ENCODE measurements at places on chromosomes 2 and 18.

- no peak for ATAC-seq
Measured at GRCh38 chr2:66013456-66013855, 421.5 kb upstream of the MEIS1 start.

DNA sequence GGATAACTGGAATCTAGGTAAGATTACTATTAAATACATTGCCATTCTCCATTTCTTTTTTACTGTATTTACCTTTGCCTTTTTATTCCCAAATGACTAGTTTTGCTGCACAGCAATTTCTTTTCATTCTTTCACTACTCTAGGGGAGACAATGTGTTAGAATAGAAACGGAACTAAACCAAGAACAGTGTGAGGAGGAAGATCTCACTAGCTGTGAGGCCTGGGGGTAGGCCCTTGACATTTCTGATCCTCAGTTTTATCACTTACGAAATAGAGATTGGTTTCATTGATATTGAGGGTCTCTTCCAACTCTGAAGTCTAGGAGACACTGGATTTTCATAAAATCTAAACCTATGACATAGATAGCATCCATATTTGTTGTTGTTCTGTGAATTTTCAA is 191.1 kb downstream of the IKZF2 start:
- no peak for ATAC-seq

- no peak for ATAC-seq
Measured at GRCh38 chr2:8611246-8611645, 70.6 kb upstream of the ID2 start.

- ATAC-seq, result no peak
Measured at GRCh38 chr2:44247924-44248323, 27.4 kb upstream of the SLC3A1 start.

DNA sequence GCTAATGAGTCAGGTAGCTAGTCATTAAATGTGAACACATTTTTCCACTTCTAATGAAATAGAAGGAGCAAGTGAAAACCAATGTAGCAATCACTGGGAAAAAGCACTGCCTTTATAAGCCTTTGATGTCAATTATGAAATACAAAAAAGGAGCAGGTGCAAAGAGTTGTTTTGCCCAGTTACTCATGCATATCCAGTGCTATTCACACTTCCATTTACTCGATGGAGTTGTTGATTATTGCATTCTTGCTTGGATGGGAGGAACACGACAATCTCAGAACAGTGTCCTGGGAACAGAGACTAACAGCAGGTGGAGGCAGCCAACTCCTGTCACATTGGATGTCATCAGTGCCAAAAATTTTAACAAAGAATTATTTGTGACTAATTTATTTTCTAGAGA is 372.5 kb downstream of the CBLN2 start:
- no peak for ATAC-seq

GRCh38 chr2:170360546-170361089 is 182.7 kb downstream of the MYO3B start:
- no peak for ATAC-seq

GRCh38 chr2:187875261-187876141 is 321.3 kb upstream of the TFPI start:
- no peak for ATAC-seq

DNA sequence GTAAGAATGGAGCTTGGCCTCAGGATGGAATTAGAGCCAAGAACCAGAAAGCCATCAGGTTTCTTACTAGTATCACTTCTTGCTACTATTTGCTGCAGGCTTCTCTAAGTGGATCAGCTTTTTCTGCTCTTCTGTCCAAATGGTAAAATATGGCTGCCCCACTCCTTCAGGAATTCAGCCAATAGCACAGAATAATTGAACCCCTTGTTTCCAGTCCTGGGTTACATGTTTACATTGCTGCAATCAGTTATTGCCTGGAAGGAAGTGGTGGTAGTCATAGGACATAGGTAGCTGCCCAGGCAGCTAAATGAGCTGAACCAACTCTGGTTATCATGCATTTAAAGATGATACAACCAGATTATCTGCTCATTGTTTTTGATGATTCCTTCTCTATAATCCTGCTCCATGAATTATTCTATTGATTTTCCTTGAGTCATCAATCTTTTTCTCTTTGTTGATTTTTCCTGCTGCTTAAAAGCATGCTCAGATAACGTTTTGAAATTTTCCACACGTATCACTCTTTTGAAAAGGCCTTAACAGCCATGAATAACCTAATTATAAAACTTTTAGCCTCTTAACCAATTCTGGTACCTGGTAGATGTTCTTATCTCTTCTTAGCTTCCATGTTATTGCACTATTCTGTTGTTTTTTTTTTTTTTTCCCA is 12.6 kb downstream of the AGPS start:
- no peak for ATAC-seq

DNA sequence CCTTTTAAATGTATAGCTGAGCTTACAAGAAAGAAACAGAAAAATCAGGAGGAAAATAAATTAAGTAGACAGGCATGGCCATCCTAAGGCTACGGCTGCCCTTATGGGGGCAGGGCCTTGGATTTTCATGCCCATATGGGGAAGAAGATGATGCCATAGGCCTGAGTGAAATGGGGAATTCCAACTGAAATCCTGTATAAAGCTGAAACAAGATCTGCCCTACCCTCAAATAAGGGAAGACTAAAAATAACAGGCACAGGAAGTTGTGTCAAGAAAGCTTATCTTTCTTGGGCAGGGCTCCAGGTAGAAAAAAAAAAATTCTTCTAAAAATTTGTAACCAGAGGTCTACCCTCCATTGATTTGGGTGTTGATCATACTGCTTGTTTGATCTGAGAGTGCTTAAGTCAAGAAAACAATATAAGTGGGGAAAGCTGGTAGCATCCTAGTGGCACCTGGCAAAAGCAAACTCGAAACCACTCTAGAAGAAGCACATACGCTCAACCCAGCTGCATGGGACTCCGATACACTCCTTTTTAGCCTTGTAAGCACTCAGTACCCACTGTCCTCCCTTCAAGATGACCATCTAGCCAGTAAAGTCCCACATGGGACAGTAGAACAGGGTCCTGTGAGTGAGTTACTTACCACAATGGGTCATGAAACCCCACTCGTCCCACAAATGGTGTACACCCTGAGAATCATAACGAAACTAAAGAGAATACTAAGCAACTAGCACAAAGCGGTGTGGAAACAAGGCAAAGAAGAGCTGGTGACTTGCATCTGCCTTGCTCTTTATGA is 22.3 kb downstream of the DNAH7 start:
- no peak for ATAC-seq

- no peak for ATAC-seq
Measured at GRCh38 chr2:218400930-218401881, 1.5 kb downstream of the CTDSP1 start.

DNA sequence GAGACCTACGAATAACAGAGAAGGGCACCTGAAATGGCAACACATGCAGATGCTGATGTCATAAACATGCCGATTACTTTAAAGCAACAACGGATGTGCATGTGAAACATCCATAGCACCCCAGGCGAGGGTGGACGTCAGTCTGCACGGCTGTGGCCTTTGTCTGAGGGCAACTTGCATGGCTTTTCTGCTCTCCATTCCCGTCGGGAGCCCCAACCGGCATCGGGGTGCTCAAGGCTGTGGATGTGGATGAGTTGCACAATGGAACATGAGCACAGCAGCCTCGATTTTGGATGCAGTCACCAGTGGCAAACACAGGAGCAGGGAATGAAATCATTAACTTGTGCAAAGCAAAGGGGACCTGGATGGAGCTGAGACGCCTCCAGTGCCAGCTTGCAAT is 298.2 kb upstream of the SALL3 start:
- ATAC-seq, result no peak

DNA sequence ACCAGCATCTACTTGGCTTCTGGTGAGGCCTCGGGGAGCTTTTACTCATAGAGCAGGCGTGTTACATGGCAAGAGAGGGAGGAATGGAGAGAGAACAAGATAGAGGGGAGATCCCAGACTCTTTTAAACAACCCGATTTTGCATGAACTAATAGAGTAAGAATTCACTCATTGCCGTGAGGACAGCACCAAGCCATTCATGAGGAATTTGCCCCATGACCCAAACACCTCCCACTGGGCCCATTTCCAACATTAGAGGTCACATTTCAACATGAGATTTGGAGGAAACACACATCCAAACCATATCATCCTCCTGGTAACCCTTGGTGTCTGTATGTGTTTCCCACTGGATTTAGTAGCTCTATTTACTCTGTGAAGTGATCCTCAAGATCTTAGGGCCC is 249.9 kb upstream of the SP5 start:
- ATAC-seq, result no peak

DNA sequence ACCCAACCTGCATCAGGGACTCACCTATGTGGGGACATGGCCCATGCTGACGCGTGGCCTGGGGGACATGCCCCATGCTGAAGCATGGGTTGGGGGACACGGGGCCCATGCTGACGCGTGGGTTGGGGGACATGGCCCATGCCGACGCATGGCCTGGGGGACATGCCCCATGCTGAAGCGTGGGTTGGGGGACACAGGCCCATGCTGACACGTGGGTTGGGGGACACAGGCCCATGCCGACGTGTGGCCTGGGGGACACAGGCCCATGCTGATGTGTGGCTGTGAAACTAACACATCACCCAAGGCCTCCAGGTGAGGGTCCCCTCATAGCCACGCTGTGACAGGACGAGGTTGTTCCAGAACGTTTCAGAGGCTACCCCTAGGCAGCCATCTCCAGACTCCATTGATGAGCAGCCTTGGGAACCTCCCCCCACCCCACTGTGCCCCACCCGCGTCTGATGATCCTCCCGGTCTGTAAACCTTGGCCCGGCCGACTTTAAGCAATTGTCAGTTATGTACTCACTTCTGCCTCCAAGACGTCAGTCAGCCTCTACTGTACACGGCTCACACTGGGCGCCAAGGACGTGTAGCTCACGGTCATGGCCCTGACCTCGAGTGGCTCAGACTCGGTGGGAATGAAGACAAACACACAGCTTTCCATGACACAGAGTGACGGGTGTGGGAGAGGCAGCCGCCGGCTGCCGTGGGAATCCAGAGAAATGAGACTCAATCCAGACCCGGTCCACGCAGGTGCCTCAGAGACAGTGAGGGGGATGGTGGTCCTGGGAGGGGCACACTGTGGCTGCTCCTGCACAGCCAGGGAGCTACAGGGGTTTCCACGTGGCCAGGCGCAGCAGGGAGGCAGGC is 50.2 kb upstream of the SLC66A3 start:
- no peak for ATAC-seq

DNA sequence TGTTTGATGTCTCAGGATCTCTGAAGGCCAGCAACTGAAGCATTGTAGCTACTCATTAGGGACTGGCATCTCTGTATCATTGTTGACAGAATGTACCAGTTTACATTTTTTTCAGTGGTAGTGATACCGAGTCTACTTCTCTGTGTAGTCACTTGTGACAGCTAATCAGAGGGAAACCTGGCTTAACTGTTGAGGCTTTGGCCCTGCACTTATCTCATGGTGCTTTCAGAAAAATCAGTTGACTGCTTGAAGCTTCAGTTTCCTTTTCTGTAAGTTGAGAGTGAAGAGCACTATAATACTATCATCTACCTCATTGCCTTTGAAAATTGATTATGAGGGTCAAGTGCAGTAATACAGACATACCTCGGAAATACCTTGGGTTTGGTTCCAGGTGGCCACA is 90.0 kb downstream of the COMMD1 start:
- no peak for ATAC-seq

DNA sequence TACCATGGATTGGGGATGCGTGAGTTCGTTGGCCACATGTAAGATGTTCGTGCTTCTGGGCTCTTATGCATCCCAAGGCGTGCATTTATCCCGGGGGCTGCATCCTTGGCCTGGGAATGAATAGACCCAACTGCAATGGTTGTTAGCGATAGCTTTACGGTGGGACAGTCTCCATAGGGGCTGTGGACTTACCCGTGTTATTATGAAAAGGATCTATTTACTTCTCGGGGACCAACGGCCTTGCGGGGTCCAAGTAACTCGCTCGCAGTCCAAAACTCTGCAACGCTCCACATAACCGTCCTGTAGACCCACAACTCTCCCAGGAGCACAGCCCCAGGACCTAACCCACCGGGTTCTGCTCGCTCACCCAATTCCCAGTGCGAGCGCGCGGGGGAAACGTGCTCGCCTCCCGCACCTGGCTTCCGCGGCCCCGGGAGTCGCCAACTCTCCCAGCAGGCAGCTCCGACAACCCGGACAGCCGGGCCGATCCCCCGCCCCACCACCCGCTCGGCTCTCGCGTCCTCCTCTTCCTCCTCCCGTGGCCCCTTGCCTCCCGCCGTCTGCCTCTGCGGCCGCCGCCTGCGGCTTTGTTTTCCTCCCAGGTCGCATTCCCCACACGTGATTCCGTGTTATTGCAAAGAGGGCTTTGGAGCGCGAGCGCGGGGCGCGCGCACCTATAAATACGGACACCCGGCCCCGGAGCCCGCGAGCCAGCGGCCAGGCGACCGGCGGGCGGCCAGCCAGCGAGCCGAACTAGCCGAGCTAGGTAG is at the start of gene CABLES1:
TSS of gene CABLES1 (plus strand) at position 706 of the 770 bp plus-strand sequence. CDS start 278 bp downstream, outside the sequence.
- peak; percentile 24 for ATAC-seq

Measured in SK-N-SH treated with all-trans-retinoic acid at 6 μM for 48 hours (cell line).